T-helper 2 cell (primary cell): ENCODE measurements at places on chromosomes 6 and 20.

- no peak for DNase-seq
Measured at GRCh38 chr6:93604951-93605350, 185.6 kb upstream of the EPHA7 start.

GRCh38 chr20:3550837-3551236, 80.0 kb downstream of the ATRN start:
- DNase-seq: no peak

DNA sequence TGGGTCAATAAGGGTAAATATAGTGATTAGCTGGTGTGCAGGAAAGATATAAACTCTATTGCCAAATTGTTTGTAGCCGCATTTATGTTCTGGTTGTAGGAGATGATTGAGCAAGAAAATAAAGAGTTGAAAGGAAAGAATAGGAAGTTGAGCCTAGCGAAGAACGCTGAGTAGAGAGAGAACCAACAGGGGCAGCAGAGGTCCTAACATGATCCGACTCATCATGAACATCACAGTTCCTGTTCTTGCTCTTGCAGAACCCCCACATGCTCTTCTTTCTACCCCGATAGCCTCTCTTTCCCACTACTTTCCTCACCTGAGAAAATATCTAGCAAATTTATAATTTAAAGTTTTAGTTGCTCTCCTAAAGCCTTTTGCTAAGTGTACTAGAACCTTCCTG, 9.9 kb upstream of the ID4 start:
- DNase-seq: no peak

DNA sequence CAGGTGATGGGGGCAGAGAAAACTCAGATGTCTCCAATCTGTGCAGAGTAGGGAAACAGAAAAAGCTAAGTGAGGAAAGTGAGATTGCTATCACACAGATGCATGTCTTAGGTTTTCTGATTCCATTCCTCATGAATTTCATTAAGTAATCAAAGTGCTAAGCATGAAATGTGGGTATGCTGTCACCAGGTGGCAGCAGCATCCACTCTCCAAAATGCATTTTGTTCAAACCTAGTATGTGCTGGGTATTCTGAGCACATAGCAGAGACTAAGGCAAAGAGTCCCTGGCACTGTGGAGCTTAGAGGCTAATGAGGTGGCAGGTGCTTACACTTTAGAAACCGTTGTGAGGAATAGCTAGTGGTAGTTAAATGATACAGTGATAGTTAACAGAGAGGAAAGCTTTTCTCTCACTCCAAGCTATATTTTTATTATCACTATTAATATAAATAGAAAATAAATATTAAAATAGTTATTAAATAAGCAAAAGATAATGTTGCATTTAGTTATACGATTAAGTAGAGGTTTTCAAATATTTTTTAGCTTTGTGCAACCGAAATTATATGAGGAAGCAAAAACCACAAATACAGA, 179.5 kb downstream of the CDH26 start:
- peak; percentile 62 for DNase-seq

DNA sequence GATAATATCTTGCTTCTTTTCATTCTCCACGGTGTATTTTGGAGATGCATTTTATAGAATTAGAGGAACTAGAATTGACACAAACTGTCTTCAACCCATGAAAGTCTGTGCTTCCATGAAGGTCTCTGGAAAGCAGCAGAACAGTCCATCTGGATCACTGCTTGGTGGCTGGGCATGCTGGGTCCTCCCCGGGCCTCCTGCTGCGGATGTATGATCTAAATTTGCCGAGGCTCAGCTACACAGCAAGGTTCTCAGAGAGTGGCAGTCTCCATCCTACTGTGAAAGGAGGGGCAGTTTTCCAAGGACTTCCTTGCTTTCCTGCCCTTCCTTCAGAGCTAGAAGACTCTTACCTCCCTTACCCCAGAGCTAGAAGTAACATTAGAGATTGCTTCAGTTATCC, 15.1 kb downstream of the PKIG start:
- DNase-seq: no peak

- DNase-seq: no peak
Measured at GRCh38 chr20:37385176-37385575, 39.2 kb downstream of the SRC start.

- DNase-seq: no peak
Measured at GRCh38 chr20:8073024-8073832, 53.7 kb upstream of the TMX4 start.

DNA sequence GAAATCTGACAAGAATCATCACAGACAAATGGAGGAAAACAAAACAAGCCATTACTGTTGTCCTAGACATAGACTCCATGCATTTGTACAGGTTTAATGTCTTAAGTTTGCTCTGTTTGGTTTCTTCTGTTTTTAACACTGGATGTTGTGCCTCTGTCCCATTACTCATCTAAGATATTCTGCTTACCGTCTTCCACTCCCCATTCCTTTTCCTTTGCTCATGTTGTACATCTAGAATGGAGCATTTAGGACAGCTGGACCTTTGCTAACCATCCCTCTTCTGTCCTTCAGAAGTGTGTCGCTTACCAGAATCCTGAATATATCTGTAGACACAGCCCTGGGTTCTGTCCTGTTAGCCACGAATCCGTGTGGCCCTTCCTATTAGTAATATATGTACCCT, 35.2 kb downstream of the RAB22A start:
- DNase-seq: no peak

- no peak for DNase-seq
Measured at GRCh38 chr6:130326496-130326895, 39.3 kb upstream of the TMEM200A start.

- no peak for DNase-seq
Measured at GRCh38 chr6:149387779-149388512, 12.1 kb upstream of the SUMO4 start.

- no peak for DNase-seq
Measured at GRCh38 chr20:35216541-35216940, 9.9 kb upstream of the MMP24 start.

- no peak for DNase-seq
Measured at GRCh38 chr6:144957236-144957937, 672.3 kb downstream of the UTRN start.

DNA sequence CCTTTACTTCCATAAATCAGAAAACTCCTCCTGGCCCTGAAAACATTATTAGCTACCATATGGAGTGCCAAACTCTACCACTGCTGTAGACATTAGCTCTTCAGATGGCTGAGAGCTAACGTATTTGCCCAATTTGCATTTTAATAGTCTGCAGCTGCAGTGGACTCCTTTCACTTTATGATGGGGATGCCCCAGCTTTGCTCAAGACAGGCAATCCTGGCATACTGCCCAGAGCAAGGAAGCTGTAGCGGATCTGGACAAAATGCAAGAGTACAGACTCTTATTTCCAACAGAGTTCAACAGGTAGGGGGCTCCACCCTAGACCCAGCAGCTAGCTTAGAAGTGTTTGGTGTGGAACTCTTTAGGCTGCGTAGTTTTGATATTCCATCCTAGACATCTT, 246.7 kb downstream of the FOXC1 start:
- DNase-seq: no peak

- no peak for DNase-seq
Measured at GRCh38 chr6:129730477-129731165, 20.6 kb upstream of the ARHGAP18 start.

DNA sequence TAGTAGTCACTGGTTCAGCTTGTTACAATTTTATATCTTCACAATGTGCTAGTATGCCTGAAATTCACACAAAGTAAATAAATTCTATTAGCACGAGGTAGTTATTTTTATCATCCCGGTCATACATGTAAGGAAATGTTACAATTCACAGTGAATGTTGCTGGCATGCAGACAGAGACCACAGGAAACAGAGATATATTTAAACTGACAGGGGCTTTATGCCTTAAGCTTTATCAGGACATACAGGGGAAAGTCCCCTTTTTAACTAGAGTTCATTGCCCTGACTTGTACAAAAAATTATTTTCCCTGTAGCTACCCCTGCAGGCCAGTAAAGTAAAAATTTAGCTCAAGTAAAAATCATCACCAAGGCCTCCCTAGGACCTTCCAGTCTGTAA, 712.0 kb upstream of the NRSN1 start:
- DNase-seq: no peak

- no peak for DNase-seq
Measured at GRCh38 chr6:136398453-136398852, 108.8 kb upstream of the BCLAF1 start.

GRCh38 chr6:56243518-56244070, 3.8 kb downstream of the COL21A1 start:
- DNase-seq: no peak

GRCh38 chr6:26031595-26032339, 55.5 kb upstream of the HFE start:
- peak; percentile 43 for DNase-seq

DNA sequence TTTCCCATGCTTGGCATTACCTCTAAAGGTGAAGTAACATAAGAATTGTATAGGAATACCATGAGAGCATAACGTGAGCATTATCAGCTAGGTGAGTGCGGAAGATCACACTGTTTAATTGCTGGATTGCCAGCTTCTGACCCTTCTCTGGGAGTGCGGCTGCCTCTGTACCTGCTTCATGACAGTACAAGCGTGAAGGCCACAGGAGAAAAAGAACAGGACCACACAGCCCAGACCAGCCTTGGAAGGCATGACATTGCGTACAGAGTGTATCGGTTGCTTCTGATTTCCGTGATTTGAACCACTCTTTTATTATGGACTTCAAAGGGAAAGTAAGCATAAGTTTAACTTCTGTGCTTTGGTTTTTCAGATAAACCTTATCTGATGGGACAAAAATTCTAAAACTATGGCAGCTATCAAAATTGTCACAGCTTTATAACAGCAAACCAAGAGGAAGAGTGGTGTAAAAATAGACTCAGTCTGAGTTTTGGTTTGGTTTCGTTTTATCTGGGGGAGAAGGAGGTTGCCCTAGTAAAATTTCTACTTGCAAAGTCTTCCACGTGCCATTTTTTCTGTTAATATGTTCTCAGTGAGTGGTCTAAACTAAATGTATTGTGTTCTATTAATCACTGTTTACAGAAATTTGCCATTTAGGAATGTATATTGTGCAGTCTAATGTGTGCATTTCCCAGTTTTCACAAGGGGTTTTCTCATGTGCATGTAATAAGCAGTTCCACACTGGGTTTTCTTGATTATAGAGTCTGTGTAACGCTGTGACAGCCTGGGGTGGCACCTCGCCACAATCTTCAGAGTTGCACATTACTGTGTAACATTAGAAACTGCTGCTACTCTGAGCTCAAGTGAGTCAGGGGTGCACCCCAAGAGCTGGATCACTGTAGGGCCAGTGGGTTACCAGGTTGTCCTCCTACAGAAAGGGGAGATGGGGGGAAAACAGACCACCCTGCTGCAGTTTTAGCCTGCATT, 97.3 kb downstream of the RPP40 start:
- no peak for DNase-seq

DNA sequence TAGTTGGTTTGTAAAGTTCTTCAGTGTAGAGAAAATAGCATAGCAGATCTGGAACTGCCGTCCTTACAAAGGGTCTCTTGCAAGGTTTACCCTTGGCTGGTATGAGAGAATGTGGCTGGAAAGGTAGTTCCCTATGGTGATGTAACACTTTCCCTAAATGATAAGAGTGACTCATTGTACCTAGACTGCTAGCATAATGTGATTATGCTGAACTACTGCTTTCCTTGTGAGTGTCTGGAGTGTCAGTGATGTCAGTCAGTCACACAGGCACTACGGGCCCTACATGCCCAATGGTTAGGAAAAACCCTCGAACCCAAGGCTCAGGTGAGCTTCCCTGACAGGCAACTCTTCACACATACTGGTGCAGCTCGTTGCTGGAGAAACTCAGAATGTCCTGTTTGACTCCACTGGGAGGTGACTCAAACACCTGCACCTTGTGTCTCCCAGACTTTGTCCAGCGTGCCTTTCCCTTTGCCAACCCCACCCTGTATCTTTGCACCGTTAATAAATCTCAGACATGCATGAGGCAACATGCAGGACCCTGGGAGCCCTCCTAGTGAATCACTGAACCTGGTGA, 28.4 kb upstream of the LY86 start:
- DNase-seq: no peak
